NCI-H187 treated with DMSO at 0.1 percent for 48 hours (cell line): ENCODE measurements at places on chromosomes 4 and X.

- no peak for DNase-seq
These were observed 680.6 kb downstream of the TECRL start for GRCh38 chr4:63728480-63729177.

DNA sequence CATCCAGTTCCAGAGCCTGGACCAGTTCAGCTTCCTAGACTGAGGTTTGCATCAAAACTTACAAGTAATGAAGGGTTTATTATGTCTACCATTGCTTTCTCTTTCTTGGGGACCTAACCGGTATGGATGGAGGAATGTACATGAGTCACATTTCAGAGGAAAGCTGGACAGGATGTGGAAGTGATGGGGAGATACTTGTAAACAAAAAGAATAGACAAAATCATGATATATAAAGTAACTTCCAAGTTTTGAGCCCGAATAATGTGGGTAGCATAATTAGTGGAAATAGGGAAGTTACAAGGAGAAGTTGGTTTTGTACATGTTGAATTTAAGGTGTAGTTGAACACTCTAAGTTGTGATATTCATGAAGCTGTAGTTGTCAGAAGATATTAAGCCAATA is 15.0 kb downstream of the FNIP2 start:
- no peak for DNase-seq

- DNase-seq, result no peak
These were observed 72.3 kb downstream of the SOX3 start for GRCh38 chrX:140432346-140433175.

- DNase-seq, result no peak
These were observed 222.1 kb downstream of the CBR4 start for GRCh38 chr4:168787801-168788595.

- no peak for DNase-seq
These were observed 87.6 kb downstream of the DCUN1D4 start for GRCh38 chr4:51930557-51930956.

DNA sequence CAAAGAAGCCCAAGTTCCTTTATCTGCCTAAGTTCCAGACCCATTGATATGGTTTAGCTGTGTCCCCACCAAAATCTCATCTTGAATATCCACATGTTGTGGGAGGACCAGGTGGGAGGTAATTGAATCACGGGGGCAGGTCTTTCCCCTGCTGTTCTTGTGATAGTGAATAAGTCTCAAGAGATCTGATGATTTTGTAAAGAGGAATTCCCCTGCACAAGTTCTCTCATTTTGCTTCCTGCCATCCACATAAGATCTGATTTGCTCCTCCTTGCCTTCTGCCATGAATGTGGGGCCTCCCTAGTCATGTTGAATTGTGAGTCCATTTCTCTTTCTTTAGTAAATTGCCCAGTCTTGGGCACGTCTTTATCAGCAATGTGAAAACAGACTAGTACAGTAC is 860.2 kb downstream of the FSTL5 start:
- DNase-seq, result no peak

DNA sequence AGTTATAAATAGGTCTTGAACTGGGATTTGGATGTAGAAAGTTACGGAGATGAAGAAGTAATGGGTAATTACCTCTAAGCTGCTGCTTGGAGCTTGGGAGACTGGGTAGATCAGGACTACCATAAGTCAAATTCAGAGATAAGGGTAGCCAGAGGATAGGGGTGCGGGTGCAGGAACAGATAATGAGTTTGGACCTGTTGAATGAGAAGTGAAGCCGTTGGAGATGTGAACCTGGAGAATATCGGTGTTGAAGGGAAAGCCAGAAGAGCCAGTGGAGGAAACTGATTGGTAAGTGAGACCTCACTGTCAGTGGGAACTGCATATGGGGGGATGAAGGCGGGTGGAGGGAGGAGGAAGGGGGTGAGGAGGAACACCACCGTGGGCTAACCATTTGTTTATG is 618 bp upstream of the FOXO4 start:
- no peak for DNase-seq

GRCh38 chr4:28654618-28655017 is 1794.0 kb downstream of the STIM2 start:
- DNase-seq, result no peak

- DNase-seq, result no peak
These were observed 73.8 kb upstream of the FREM3 start for GRCh38 chr4:143773998-143774895.

- DNase-seq, result no peak
These were observed 327.2 kb downstream of the NKX6-1 start for GRCh38 chr4:84171871-84172270.

GRCh38 chrX:122094611-122095010 is 1047.2 kb downstream of the GLUD2 start:
- no peak for DNase-seq
